ENCODE measurements at places on chromosomes 16 and 17.

DNA sequence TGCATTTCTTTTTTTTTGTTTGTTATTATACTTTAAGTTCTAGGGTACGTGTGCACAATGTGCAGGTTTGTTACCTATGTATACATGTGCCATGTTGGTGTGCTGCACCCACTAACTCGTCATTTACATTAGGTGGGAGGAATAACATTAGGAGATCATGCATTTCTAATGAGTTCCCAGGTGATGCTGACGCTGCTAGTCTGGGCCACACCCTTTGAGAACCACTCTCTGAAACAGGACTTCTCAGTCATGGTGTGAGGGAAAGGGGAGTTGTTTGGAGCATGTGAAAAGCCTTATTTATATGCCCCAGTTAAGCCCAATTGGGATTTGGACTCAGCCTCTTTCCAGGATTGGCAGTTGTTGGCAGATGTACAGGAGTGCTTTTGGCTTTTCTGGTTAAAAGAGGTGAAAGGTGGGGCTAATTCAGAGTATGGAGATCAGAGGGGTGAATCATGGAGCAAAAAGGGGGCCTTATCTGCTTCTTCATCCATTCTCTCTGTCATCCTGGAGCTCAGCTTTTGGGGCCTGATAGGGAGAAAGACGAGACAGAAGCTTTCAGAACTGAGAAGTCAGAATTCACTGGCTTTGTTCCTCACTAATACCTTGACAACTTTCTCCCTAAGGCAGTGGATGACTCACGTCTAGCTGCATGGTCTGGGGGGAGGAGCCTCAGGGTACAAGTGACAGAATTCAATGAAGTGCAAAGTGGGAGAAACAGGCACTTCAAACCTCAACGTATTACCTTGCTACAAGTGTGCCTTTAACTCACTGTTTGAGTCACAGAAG lies 180.0 kb upstream of the CACNG3 start:
- no peak for DNase-seq

DNA sequence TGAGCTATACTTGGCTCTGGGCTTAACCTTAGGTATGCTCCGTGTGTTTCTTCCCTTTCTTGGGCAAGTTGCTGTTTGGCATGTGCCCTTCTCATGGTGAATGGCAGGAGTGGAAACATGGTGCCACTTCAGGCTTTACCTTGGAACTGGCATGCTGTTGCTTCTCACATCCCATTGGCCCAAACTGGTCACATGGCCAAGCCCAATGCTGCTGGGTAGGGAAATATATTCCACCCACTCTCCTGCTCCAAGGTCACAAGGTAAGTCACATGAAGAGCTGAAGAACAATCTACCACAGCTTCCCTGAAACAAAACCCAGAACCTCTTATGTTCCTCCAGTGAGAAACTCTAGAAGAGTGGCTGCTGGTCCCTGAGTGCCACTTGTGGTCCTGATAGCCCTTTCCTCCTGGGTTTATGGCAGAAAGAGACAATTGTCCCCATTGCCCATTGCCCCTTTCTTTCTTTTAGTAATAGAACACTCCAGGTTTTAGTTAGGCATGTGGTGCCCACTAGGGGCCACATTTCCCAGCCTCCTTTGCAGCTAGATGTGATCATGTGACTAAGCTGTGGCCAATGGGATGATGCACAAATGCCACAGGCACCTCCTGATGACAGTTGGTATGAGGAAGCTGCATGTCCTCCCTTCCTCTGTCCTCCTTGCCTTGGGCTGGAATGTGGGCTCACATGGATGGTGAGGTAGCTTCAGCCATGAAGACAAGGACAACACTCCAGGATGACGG lies 50.3 kb downstream of the MEOX1 start:
- DNase-seq: no peak

DNA sequence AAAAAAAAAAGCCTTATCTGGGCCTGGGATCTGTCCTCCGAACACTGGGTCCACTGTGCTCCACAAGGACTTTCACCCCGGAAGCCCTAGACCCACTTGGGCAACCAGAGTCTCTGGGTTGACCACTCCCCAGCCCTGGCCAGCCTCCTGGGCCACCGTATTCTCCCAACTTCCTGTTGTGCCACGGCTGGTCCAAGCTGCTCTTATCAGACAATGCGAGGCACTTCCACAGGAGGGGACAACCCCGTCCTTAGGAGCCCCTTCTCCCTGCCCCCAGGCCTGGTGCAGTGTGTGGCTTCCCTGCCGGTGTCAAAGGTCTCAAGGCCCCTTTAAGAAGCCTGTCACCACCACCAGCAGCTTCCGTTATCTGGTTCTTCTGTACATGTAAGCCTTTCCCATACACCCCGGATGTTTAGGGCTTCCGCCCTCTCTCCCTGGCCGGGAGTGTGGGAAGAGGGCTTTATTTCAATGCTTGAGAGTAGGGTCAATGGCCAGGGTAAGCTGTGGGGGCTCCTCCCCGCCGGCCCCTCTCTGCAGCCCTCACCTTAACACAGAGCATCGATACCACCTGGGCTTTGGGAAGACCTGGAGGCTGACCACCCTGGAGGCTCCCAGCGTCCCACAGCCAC lies 313.0 kb downstream of the SEC14L1 start:
- peak; percentile 32 for DNase-seq

GRCh38 chr17:50265690-50266315 lies 8.5 kb upstream of the TMEM92 start:
- DNase-seq: no peak
